CD4-positive, alpha-beta T cell (primary cell): ENCODE measurements at places on chromosomes 5 and 9.

DNA sequence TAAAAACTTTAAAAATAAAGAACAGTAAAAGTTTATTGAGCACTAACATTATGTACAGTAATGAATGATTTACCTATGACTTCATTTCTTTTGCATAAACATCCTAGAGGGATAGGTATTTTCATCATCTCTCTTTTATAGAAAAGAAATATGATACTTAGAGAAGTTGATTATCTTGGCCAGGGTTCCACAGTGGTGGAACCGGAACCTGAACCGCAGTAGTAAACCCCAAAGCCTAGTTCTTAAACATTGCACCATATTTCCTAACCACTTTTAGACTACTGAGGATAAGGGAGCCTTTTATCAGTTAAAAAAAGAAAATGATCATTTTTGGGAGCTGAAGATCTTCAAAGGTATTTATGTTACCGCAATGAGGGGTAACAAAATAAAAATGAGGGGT is 205.7 kb upstream of the SGCD start:
- H3K27me3 ChIP-seq: no peaks in the 10 kb centered on the region
- no peak overlapping the region for H3K27ac ChIP-seq
- no peaks in the 10 kb centered on the region for H3K36me3 ChIP-seq
- DNase-seq: no peak

- no peak overlapping the region for H3K4me3 ChIP-seq
- no peak overlapping the region for H3K27ac ChIP-seq
- H3K4me1 ChIP-seq: no peaks in the 10 kb centered on the region
- H3K27me3 ChIP-seq: no peaks in the 10 kb centered on the region
Measured at GRCh38 chr5:2704806-2705645, 46.5 kb downstream of the IRX2 start.

DNA sequence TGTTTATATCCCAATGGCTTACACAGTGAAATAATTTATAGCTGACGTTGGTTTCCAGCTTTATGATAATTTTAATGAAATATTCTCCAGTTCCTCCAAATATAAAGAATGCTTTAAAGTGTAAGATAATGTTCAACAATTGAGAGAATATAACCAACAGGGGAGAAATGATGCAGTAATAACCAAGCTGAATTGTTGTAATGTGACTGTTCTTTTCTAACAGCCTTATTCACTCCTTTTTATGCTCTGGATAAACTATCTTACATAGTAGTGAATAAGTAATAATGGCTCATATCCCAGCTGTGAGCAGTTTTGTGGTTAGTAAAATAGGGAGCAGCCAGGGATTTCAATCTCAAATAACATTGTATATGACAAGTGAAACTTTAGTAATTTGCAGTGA is 2348.7 kb upstream of the ACO1 start:
- H3K4me1 ChIP-seq: no peaks in the 10 kb centered on the region
- no peaks in the 10 kb centered on the region for H3K36me3 ChIP-seq
- no peak for DNase-seq
- no peak overlapping the region for H3K4me3 ChIP-seq
- no peaks in the 10 kb centered on the region for H3K27me3 ChIP-seq

DNA sequence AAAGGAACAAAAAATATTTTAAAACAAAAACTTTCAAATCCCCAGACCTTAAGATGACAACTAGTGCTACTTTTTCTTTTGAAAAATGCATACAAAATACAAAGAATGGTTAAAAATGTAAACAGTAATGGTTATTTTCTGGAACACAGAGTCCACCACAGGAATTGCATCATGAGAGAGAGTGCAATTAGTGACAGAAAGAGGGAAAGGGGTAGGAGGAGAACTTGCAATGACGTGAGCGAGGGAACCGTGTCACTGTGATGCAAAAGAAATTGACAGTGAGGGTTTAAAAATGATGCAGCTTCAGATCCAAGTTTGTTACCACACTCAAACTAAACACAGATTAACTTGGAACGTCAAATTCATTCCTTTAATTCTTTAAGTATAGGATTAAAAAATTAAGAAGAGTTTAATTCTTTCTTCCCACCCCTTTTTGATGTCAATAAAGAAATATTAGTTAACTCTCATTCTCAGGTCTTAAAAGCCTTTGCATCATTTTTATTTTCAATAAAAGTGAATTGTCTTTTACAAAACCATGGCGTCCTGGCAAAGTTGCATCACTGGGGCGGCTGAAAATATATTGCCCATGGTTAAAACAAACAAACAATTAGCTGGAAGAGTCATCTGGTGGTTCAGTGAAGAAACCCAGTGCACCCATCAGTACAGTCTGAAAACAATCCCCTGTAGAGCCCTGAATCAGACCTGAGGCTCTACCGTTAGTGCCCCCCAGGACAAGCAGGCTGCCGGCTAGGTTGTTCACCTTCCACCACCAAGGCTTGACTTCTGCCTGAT is 39.5 kb downstream of the MACROH2A1 start:
- H3K4me3 ChIP-seq: no peak overlapping the region
- H3K36me3 ChIP-seq: peaks cover 60% of the 10 kb centered on the region
- H3K4me1 ChIP-seq: peaks cover 3% of the 10 kb centered on the region
- DNase-seq: no peak
- no peak overlapping the region for H3K27ac ChIP-seq
- no peaks in the 10 kb centered on the region for H3K27me3 ChIP-seq

GRCh38 chr9:75692309-75692708 is 198.2 kb upstream of the PCSK5 start:
- H3K27ac ChIP-seq: no peak overlapping the region
- no peaks in the 10 kb centered on the region for H3K36me3 ChIP-seq
- H3K27me3 ChIP-seq: no peaks in the 10 kb centered on the region
- no peaks in the 10 kb centered on the region for H3K4me1 ChIP-seq
- DNase-seq: no peak

- H3K27me3 ChIP-seq: no peaks in the 10 kb centered on the region
- no peak for DNase-seq
- H3K4me3 ChIP-seq: no peak overlapping the region
- H3K27ac ChIP-seq: no peak overlapping the region
Measured at GRCh38 chr9:132295181-132295580, 59.6 kb downstream of the SETX start.

GRCh38 chr5:143390941-143391340 is 12.5 kb downstream of the NR3C1 start:
- no peak overlapping the region for H3K4me3 ChIP-seq
- peaks cover 4% of the 10 kb centered on the region for H3K4me1 ChIP-seq
- H3K27ac ChIP-seq: no peak overlapping the region
- no peaks in the 10 kb centered on the region for H3K27me3 ChIP-seq
- H3K36me3 ChIP-seq: peaks cover 21% of the 10 kb centered on the region
- no peak for DNase-seq

- H3K36me3 ChIP-seq: no peaks in the 10 kb centered on the region
- H3K4me3 ChIP-seq: no peak overlapping the region
- H3K27me3 ChIP-seq: no peaks in the 10 kb centered on the region
Measured at GRCh38 chr5:36277521-36278176, 24.1 kb downstream of the RANBP3L start.
